Memory B cell (primary cell): ENCODE measurements at places on chromosomes 4 and X.

DNA sequence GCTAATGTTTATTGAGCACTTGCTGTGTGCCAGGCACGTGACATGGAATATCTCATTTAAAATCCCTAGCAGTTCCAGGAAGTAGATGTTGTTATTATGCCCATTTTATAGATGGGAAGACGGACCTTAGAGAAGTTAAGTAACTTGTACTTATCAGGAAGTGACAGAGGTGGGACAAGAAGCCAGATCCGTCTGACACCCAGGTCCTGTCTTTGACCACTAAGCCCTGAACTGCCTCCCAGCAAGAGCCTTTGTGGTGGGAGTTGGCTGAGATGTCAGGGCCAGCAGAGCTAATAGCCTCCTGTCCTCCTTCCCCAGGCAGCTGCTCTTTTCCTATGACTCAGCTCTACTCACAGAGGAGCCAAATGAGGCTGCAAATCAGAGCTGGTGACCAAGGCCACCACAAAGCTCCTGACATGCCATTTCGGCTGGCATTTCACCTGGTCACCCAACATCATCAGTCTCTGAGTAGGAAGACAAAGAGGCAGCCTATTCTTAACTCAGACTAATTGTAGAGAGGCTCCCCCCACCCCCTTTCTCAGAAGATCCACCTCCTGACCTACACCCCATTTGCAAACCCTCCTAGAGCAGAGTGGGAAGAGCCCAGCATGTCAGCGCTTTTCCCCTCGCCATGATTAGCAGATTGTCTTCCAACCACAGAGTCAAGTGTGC, 175.1 kb upstream of the KIT start:
- no peak for DNase-seq

- no peak for DNase-seq
Measured at GRCh38 chrX:153494541-153495361, at the start of gene BGN. Gene BGN (plus strand): TSS chrX:153494980. CDS start chrX:153504632, 9,652 bp downstream.

GRCh38 chrX:42027367-42028000, 104.1 kb upstream of the CASK start:
- DNase-seq: no peak

GRCh38 chr4:120549011-120549570, 373.4 kb downstream of the PRDM5 start:
- no peak for DNase-seq

- DNase-seq: peak; percentile 39
Measured at GRCh38 chrX:135295238-135295943, 13.9 kb upstream of the ETDC start.

- no peak for DNase-seq
Measured at GRCh38 chr4:101724093-101724492, 66.4 kb upstream of the BANK1 start.

GRCh38 chr4:180790471-180790870, 1452.7 kb upstream of the TENM3 start:
- no peak for DNase-seq

DNA sequence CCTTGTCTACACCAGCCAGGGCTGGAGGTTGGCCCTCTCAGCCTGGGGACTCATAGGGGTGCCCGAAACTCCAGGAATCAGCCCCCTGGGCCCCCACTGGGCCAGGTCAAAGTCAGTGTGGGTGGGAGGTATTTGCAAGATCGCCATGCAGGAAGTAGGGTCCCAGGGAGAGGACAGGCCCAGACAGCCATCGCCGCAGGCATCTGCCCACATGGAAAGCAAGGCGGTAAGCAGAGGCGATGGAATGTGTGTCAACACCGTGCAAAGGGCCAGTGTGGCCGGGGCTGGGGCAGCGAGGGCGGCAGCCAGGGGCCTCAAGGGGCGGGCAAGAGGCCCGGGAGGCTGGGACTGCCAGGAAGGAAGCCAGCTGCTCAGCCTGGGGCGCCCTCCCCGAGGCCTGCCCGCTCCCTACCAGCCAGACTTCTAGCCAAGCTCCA, 19.3 kb upstream of the DUSP9 start:
- no peak for DNase-seq

- DNase-seq: no peak
Measured at GRCh38 chr4:172998527-172999469, 169.8 kb upstream of the GALNT7 start.

GRCh38 chr4:5887011-5887360, 5.9 kb downstream of the CRMP1 start:
- DNase-seq: no peak

DNA sequence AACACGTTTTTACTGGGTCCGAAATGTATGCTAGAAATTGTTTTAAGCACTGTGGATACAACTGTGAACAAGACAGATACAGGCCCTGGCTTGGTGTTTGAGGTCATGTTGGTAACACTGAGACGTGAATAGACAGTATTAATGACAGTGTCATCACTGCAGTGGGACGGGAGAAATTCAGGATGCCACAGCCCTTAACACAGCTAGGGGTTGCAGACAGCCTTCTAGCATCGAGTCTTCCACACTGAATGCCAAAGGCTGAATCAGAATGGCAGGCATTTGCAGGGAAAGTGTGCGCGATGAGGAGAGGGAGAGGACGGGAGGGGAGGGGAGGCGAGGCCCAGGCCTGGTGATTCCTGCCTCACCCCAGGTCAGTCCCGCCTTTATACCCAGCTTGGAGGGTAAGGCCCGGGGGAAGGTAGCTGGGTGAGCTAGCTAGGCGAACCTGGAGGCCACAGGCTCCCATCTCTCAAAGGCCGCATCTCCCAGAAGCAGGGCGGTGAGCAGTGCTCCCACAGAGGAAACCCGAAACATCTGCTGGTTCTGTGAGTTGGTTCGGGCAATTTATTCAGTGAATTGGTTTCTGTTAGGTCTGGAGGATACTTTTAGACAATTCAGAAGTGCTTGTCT, 44.1 kb upstream of the CLDN24 start:
- no peak for DNase-seq

DNA sequence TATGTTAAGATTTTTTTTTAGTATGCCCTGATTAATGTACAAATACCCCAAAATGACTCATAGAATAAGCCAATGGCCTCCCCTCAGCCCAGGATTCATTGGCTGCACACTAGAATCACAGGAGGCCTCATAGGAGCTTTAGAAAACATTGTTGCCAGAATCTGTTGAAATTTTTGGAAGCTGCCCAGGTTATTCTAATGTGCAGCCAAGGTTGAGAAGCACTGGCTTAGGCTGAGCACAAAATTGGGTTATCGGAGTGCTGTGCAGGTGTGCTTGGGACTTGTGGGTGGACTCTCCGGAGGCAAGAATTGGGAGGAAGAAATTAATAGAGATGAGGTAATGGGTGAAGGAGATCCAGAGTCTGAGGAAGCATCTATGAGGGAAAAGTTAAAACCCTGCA, 41.3 kb upstream of the VCX start:
- DNase-seq: no peak

DNA sequence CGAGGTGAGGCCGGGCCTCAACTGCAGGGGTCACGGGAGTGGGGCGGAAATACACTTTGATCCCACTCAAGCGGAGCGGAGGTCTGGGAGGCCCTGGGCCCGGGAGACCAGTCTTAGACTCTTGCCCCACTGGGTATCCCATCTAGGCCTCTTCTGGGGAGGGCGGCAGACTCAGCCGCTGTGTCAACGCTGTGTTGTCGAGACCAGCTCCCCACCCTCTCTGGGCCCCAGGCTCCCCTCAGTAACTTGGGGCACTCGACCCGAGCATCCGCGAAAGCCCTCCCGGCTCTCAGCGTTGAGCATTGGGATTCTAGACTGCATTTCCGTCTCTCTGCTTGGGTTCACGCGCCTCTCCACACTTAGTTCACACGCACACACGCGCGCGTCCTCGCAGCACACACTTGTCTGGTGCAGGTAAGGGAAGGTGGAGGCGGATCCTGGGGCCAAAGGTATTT, 1.7 kb downstream of the NKX3-2 start:
- no peak for DNase-seq

GRCh38 chr4:183249854-183250253, 70.2 kb downstream of the CLDN22 start:
- DNase-seq: no peak

DNA sequence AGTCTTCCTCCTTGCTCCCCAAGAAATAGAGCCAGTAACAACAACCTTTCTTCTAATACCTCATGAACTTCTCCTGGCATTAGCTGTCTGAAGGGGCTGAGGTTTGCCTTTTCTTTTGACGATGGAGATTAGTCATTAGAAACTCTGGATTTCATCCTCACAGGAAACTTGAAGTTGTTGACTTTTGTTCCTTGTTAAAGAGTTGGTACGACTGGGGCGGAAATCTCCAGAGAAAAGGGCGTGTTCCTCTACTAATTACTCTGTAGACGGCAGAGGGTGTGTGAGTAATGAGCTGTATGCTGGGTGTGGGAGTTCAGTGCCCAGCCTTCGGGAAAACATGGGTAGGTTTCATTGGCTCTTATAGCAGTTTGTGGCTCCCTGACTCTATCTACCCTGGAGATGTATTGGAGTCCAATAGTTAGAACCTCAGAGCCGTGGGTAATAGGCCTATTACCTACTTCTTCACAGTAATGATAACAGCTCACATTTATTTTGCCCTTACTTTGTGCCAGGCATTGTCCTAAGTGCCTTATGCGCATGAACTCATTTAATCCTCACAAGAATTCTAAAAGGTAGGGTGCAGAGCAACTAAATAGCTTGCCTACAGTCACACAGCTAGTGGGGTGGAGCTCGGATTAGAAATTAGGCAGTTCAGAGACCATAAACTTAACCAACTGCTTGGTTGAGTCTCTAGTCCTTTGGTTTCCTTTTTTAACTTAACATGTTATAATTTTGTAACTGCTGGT, 23.4 kb downstream of the TMEM164 start:
- DNase-seq: no peak

DNA sequence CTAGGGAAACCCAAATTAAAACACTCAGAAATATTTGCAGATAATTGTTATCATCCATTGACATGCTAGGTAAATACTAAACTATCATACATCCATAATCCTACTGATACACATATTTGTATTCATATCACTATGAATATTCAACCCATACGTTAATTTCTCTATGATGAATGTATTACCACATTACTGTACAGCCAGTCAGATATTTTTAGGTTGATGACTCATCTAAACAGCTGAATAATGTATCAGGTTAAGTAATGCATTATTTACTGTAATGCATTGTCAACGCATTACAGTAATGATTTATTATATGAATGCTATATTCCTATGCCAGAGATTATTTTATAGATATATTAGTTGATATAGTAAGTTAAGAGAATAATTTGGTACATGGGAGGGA, 37.1 kb downstream of the VEGFC start:
- DNase-seq: no peak

GRCh38 chrX:110013968-110014367, 11.1 kb downstream of the TMEM164 start:
- no peak for DNase-seq

- DNase-seq: no peak
Measured at GRCh38 chrX:149699761-149700160, 12.1 kb upstream of the MAGEA11 start.

- DNase-seq: no peak
Measured at GRCh38 chrX:27997622-27998021, 16.4 kb upstream of the DCAF8L1 start.

- no peak for DNase-seq
Measured at GRCh38 chrX:44621078-44621477, 78.4 kb upstream of the FUNDC1 start.

DNA sequence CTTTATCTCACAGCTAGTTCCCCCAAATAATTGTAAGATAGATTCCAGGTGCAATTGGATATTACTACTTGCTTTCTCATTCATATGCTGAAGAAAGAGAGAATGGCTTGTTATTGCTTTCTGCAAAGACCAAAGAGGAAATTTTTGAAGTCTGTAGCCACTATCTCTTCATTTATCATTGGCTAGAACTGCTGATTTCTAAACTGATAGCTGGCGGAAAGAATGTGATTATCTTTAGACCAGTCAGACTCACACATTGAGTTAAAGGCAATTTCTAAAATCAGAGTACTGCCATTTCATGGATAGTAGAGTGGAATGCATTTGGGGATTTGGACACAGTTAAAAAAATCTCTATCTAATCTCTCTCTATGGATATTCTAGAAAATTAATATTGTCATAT, 12.4 kb upstream of the TMPRSS11E start:
- DNase-seq: no peak

GRCh38 chr4:55259294-55259693, 86.7 kb upstream of the SRD5A3 start:
- no peak for DNase-seq

DNA sequence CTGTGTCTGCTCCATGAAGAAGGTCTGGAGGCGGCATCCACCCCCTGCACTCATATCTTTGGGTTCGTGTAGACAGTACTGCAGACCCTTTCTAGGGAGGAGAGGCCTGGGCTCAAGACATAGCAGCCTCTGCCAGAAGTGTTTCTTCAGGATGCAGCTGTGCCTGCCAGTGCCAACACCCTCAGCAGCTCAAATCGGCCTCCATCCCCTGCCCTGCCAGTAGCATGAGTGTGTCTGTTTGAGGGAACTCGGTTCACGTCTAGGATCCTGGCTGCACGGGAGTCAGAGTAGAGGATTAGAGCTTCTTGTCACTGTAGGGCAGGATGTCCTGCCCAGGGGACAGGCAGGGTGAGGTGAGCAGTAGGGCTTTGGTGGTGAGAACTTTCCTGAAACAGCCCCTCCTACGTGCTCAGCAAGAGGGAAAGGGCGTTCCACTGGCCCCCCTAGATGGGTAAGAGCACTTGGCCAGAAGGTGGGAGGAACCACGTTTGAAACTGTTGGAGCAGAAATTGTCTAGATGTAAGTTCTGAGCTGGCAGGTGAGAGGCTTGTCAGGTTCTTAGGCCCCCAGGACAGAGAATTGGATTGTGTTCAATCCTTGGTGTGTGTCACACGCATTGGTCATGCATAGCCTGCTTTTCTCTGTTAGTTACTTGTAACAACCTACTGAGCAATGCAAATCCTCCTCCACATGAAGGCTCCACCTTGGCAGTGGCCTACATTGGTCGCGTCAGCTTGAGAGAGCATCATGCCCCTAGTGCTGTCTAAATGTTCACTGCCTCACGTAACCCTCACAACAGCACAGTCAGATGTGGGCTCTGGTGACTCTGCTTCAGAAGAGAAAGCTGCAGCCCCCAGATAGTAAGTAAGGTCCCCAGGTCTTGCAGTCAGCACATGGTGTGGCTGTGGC, 25.8 kb upstream of the FAM193A start:
- DNase-seq: no peak

DNA sequence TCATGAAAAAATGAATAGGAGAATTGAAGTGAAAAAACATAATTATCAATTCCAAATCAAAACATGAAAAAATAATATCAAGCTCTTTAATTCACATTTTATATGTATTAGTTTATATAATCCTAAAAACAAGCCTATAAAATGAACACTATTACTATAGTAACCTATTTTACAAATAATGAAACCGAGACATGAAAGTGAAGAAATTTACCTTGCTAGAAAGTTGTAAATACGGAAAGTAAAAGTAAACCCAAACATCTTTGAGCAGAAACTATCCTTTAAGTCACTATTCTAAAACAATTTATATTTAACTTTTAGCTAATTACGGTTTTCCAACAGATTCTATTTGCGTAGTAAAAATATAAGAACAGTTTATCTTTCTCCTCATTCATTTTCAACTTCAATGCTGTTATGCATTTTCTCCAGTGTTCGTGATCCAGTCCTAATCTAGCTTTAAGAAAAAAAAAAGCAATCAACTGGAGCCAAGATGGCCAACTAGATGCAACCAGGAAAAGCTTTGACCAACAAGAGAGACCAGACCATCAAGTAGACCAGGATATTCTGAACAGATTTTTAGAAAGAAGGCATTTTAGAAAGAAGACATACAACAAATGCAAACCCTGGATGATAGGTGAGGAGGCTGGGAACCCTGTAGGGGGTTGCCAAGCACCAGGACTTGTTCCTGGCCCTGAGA, 67.0 kb downstream of the DDX53 start:
- no peak for DNase-seq
